ENCODE measurements at places on chromosomes 4 and X. TPM values are rescaled to one million over a fixed set of nuclear protein-coding genes. Genes with fewer than 3 reads are reported as not detected.

- peak; percentile 90 for DNase-seq
Measured at GRCh38 chrX:20056704-20057103, 60.0 kb downstream of the MAP7D2 start.

DNA sequence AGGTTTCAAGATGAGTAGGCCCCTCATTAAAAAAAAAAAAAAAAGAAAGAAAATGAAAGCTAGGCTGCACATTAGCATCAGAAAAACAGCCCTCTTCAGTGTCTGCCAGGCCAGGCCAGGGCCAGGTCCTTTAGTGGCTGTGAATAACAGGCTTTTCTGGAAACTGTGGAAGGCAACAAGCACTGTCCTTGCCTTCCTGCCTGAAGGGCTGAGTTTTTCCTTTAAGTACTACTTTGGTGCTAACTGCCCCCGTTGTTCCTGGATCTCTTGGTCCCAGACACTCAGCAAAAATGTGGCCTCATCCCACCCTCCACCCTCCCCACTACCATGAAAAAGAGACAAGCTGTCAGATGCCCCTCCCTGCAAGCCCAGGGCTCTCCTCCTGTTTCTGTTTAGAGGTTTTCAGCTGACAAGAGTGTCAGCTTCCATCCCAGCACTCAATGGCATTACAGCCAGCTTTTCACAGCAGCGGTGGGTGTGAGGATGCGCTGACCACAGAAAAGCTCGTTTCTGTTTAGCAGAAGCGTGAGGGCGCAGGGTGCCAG, 174.2 kb downstream of the NHS start:
- DNase-seq, result no peak

PDGFC gene
- 17.6 TPM for polyA plus RNA-seq

FATE1 gene
- not detected for polyA plus RNA-seq

Data from mammary epithelial cell (primary cell).